ENCODE measurements at places on chromosomes 1 and 21.

- DNase-seq = no peak
Measured at GRCh38 chr1:43238085-43238484, 31.7 kb upstream of the TMEM125 start.

DNA sequence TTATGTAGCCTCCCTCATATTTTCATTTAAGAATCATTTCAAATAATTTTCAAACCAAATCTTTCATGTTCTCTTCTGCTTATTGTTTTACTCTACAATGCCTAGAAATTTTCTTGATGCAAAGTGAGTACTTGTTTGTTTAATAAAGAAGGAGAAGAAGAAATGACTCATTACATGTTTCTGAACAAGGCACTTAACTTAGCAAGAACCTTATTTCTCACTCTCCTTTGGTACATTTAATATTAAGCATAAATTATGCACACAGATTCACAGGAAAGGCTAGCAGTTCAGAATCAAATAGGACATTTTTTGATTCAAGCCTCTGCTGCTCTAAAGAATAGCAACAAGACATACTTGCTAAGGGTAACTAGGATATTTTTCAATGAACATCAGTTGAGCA lies 9.1 kb downstream of the SCYL3 start:
- no peak for DNase-seq

DNA sequence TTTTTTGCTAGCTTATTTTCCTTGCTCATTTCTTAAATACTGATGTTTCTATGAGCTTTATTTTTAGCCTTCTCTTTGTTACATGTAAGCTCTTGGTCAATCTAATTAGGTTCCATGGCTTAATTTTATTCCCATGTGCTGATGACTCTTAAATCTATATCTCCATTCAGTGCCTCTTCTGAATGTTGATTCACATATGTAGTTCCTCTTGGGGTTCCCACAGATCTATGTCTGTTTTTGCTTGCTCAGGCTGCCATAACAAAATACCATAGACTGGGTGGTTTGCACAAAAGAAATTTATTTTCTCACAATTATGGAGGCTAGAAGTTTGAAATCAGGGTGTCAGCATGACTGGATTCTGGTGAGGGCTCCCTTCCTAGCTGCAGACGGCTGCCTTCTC lies 58.3 kb upstream of the PLA2G4A start:
- no peak for DNase-seq

DNA sequence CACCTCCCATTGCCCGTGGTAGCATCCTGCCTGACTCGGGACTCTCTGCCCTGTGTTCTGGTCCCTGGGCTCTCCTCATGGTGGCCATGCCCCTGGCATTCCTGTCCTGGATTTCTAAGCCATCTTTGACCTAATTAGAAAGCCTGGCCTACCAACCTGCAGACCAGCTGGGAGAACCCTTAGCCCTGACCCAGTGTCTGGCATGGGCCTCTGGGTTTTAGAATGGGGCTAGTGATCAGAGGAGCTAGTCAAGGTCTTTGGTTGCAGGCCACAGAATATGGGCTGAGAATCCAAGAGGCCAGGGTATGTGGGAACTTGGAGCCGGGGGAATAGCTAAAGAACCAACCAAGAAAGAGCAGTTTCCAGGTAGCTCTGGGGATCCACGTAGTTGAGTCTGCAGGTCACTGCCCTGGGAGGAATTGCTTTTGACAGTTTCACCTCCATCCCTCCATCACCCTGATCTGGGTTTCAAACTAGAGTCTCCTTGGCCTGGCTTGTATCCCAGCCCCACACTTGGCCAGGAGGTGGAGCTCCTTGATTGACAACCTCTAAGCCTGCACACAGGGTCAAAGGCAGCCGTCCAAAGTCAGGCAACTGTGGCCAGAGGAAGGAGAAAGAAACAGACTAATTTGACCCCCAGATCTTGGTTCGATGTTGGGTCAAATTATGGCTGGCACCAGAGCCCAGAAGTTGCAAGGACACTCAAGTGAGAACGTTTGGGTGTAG lies 54.7 kb upstream of the ABCG1 start:
- no peak for DNase-seq

- DNase-seq = no peak
Measured at GRCh38 chr1:214902636-214903320, 179.8 kb upstream of the KCNK2 start.

DNA sequence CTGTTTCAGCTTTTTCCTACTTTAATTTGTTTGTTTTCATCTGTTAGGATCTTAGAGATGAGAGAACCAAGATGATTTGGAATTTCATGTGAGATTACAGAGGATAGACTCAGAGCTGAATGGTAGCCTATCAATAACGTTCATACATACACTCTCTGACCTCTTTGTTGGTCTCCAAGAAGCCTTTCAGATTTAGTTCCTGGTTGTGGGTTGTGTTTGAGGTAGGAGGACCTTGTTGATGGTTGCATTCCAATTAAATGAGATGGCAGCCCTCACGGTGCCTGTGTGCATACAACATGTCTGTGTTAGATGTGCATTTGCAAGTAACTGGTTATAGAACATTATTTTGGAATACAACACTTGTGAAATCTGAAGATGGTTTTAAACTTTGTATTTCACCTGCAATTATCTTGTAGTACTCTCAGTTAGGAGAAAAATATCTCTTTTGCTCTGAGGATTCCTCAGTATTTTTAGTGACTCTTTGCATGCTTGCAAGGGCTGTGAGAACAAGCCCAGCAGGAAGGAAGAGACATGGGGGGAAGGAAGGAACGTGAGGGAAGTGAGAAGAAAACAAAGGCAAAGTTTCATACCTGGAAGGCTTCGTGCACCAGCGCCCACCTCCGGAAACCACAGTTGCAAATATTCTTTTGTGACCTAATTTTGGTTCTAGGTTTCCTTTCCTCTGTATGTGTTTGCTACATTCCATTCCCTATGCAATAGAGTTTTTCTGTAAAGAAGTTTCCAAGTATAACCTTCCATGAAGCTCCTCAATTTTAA lies 291.8 kb downstream of the DISC1 start:
- no peak for DNase-seq

All from SIG-M5 (cell line).